ENCODE measurements at places on chromosomes 1 and 21.

- DNase-seq: no peak
Measured at GRCh38 chr1:80531182-80531581, 1269.6 kb upstream of the ADGRL2 start.

DNA sequence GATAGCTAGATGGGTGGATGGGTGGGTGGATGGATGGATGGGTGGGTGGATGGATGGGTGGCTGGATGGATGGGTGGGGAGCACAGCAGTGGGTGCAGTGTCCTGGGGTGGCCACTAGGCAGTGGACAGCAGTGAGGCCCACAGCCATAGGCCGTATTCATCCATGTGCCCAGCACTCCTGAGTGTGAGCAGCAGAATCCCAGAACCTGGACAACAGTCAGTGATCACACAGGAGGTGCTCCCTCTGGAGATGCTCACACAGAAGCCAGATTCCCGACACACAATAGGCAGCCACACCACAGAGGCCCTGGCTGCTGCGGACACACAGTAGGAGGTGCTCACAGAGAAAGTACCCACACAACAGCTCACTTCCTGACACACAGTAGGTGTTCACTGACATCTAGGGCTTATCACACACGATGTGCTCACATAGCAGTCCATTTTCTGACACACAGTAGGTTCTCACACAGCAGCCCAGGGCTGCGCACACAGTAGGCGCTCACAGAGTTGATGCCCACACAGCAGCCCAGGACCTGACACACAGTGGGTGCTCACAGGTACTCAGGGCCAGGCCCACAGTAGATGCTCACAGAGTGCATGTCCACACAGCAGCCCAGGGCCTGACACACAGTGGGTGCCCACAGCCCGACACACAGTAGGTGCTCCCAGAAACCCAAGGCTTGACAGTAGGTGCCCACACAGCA is 64.0 kb downstream of the RAP1GAP start:
- DNase-seq: no peak

GRCh38 chr1:246528933-246529731 is 22.1 kb upstream of the SMYD3 start:
- no peak for DNase-seq

- no peak for DNase-seq
Measured at GRCh38 chr1:54266195-54266594, 66.2 kb downstream of the MRPL37 start.

- no peak for DNase-seq
Measured at GRCh38 chr1:175062339-175062738, 5.3 kb upstream of the TNN start.

DNA sequence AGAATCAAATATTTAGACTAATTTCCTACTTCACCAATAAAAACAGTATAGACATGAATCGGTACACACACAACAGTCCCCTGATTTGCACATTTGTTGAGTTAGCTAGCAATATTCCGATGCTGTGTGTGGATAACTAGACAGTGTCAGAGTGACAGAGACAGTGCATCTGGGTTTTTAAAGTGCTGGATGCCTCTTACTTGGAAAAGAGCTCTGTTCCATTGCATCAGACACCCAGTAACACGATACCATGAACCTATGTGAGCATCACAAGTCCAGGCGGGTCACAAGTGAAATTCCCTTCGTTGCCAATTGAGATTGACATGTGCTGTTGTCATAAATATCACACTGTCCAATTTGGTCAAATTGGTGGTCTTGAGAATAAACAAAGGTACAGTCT is 82.0 kb upstream of the ESRRG start:
- no peak for DNase-seq

GRCh38 chr1:241825581-241825980 is 22.4 kb upstream of the EXO1 start:
- DNase-seq: no peak

GRCh38 chr1:162020150-162020549 is 3.5 kb downstream of the OLFML2B start:
- DNase-seq: no peak

DNA sequence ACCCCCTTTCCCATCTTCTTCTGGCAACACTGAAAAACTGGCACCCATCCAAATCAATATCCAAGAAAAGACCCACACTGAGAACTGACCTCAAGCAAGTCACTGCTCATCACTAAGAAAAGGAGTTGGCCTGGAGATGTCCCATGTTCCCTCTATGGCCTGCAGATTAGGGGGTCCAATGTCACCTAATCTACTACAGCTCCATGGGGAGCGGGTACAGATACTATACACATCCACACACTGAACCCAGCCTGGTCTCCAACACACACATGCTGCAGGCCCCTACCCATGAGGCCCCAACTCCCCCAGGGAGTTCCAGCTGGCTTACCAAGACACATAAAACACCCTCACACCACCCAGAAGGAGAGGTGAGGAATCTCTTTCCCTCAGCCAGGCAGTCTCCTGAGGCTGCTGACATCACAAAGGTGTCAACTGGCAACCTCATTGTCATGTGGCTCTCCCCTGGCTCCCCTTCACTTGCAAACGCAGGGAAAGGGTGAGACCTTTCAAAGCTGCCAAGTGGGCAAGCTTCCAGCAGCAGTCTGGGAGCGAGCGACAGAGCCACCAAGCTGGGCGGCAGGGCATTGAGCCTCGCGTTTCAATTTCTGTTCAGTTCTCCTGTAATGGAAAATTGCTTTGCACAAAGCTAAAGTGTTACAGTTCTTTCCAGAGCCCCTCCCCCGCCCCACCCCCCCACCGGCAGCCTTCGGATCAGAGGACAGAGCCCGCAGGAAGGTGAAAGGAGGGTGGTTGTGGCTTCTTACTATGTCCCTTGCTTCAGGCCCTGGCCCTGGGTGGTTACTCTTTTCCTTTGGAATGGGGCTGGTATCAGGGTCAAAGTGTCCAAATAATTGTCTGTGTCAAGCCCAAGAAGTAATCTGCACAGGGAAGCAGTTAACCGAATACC is at the start of gene LRRC52:
TSS of gene LRRC52 (plus strand) at position 469 of the 907 bp plus-strand sequence. CDS start at position 766, 297 bp downstream.
- no peak for DNase-seq

GRCh38 chr1:52368383-52369172 is 2.6 kb upstream of the CC2D1B start:
- peak; percentile 41 for DNase-seq

- no peak for DNase-seq
Measured at GRCh38 chr21:31161157-31161556, 122.9 kb upstream of the KRTAP19-8 start.

- no peak for DNase-seq
Measured at GRCh38 chr21:30582870-30583269, 7.3 kb downstream of the KRTAP22-2 start.

DNA sequence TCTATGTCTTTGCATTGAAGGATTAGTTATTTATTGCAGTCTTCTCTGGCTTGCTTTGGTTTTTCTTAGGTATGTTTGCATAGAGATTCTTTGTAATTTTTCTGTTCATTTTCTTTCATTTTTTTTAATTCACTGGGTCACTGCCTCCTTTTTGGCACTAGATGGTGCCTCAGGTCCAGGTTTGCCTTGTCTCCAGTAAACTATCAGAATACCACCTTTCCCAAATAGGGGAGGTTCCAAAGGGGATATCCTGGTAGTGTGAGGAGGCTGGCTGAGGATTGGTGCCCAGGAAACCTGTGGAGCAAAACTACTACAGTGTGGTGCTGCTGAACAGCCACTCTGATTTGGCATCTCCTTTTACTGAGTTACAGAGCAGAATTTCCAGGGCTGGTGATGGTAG is 257.1 kb downstream of the KCTD3 start:
- no peak for DNase-seq

DNA sequence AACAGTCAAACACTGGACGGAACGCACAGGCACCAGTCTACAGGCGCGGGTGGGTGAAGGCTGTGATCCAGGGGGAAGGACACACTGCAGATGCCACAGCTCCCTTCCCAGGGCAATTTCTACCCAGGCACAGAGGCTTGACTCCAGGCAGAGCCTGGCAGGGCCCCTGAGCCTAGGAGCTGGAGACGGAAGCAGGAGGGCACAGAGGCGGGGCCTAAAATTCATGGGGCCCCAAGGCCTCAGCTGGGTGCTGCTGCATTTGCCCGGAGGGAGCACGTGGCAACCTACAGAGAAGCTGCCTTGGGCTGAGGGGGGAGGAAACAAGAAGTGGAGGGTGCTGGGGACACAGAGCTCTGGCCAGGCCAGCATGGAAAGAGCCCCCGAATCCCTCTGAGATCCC is 41.2 kb downstream of the UBE2G2 start:
- no peak for DNase-seq

- no peak for DNase-seq
Measured at GRCh38 chr1:100445565-100445964, 92.4 kb upstream of the GPR88 start.

DNA sequence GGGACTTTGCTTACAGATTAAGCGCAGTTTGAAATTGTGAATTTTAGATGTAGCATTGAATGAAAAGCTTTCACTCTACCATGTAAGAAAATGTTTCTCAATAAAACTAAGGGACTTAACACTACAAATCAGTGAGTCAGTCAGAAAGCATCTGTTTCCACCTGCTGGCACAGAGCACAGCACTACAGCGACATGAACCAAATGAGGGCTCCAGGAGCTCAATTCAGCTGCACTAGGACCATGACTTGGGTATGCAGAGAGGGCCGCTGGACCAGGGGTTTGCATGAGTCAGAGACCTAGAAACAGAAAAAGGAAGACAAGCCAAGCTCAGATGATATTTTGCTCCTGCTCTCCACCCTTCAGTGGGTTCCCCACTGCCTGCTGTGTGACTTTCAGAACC is 5.2 kb downstream of the SUSD4 start:
- DNase-seq: no peak

DNA sequence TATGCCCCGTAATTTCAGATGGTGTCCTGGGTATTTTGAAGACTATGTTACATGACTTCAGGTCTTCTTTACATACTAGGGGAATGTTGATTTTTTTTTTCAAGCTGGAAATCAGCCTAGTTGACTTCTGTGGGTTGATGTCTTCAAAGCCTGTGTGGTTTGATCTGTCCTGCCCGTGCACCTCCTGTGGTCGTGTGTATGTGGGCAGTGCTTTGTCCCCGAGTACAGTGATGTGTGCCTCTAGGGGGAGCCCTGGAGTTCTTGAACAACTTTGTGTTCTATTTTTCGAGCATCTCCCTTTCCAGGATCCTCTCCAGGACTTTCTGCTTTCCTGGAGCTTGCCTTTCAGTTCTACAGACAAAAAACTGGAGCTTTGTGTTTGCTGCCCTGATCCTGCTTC is 28.9 kb downstream of the OBSCN start:
- no peak for DNase-seq

DNA sequence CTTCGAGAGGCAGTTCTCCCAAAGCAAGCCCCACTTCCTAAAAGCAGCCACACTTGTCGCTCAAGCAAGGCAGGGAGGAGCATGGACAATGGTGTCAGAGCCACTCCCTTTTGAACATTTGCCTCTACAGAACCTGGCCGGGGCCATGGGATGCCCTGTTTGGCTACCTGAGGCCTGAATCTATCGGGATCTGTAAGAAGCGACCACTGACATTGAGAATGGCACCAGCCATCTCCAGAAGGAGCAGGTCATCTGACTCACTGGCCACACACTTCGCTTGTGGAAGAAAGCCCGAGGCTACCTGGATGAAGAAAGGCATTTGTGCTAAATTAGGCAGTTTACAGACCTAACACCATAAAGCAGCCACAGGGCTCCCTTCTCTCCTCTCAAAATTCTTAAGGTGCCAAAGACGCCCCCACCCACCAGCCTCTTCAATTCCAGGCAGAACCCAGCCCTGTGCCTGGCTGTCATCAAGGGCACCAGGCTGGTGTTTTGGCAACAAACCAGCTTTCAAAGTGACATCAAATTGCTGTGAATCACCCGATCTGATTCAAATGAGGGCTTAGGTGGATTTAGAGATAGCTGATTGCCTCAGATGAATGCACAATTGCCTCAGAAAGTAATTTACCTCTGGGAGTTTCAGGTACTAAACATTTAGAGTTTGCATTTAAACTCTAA is 104.8 kb downstream of the ETS2 start:
- no peak for DNase-seq

DNA sequence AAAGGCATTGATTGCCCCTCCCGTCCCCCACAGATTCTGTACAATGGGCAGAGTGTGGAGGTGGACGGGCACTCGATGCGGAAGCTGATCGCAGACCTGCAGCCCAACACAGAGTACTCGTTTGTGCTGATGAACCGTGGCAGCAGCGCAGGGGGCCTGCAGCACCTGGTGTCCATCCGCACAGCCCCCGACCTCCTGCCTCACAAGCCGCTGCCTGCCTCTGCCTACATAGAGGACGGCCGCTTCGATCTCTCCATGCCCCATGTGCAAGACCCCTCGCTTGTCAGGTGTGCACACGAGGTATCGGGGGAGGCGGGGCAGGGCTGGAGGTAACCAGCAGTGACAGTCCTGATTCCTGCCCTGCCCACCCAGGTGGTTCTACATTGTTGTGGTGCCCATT is 44.8 kb upstream of the KDM4A start:
- DNase-seq: no peak

GRCh38 chr1:73065339-73066041 is 783.2 kb upstream of the NEGR1 start:
- no peak for DNase-seq

DNA sequence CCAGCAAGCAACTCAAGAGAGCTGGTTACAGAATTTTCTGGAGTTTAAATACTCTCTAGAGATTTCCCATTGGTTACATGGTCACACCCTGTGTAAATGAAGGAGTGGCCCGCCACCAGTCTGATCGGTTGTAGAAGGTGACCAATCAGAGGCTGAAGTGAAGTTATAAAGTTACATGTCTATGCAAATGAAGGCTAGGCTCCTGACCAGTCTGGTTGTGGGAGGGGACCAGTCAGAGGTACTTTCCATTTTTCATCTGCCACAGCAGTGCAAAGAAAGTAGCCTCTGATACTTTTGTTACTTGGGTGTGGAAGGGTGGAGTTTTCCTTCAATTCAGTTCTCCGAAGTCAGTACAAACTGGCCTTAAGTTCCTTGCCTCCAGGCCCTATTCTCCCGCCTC is 273.7 kb downstream of the BARHL2 start:
- no peak for DNase-seq

- DNase-seq: no peak
Measured at GRCh38 chr1:94773296-94773809, 46.8 kb upstream of the SLC44A3 start.

DNA sequence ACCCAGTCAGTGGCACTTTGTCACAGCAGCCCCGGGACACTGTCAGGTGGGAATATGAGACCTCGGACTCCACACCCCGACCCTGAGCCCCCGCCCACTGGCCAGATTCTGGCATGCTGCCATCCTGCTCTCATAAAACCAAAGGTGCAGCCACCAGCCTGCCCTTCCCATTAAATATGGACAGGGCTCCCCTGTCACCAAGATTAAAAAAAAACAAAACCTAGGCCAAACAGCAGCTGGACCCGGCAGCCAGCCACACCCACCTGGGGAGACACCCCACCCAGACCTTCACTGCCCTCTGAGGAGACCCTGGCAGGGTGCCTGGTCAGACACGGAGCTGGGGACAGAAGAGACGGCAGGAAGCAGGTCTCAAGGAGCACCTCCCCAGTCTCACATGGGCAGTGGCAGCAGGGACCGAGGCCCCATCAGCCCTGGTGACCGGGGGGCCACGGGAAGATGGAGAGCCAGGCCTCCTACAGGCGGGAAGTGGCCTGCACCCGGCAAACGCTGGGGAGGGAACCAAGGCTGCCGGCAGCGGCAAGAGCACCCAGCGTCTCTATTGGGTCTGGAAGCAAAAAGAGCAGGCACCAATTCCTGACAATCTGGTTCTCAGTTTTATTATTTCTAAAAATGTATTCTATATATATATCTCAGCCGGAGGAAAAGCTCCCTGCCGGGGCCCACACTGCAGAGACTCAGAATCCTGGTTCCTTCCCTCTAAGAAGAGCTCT is 61.9 kb downstream of the ACOT7 start:
- DNase-seq: no peak

GRCh38 chr1:112375701-112376100 is 20.3 kb upstream of the CTTNBP2NL start:
- no peak for DNase-seq
